Activated CD4-positive, alpha-beta T cell treated with anti-CD3 and anti-CD28 coated beads, Interleukin-2, amount 10 ng/mL, durations not matched to agents 24 days and 14 days (primary cell): ENCODE measurements at places on chromosomes 12 and 14. TPM values are rescaled to one million over a fixed set of nuclear protein-coding genes. Genes with fewer than 3 reads are reported as not detected.

BMAL2 gene
- 55.9 and 58.8 TPM in 2 replicates for total RNA-seq

CD163 gene
- total RNA-seq = not detected in 2 replicates

CEBPE gene
- 0.35 TPM in 1 of 2 replicates, not detected in the other for total RNA-seq

CCDC184 gene
- 0.38 and 0.44 TPM in 2 replicates for total RNA-seq

VPS33A gene
- 25.9 and 28.4 TPM in 2 replicates for total RNA-seq

NT5DC3 gene
- 12.3 and 14.9 TPM in 2 replicates for total RNA-seq

P2RX2 gene
- not detected in 2 replicates for total RNA-seq

LYZ gene
- not detected in 2 replicates for total RNA-seq

RGS6 gene
- total RNA-seq = 2.5 TPM in 2 replicates

ARHGAP5 gene
- 26.9 and 27.6 TPM in 2 replicates for total RNA-seq

ERBB3 gene
- total RNA-seq = 0.14 and 0.57 TPM in 2 replicates

TRPV4 gene
- not detected in 2 replicates for total RNA-seq

FBXO21 gene
- 28.0 and 28.1 TPM in 2 replicates for total RNA-seq

EMC9 gene
- 26.6 and 30.3 TPM in 2 replicates for total RNA-seq

KRT84 gene
- total RNA-seq = not detected in 2 replicates

PTCSC3 gene
- total RNA-seq = not detected in 2 replicates

PRH2 gene
- not detected in 2 replicates for total RNA-seq

MYBPC1 gene
- not detected in 2 replicates for total RNA-seq

RNASE1 gene
- not detected in 2 replicates for total RNA-seq

FBLN5 gene
- total RNA-seq = 0.68 and 1.3 TPM in 2 replicates

KRT77 gene
- not detected in 2 replicates for total RNA-seq

GALNT6 gene
- total RNA-seq = 10.7 and 12.8 TPM in 2 replicates

TMEM229B gene
- 2.4 and 2.7 TPM in 2 replicates for total RNA-seq

MANSC4 gene
- not detected in 2 replicates for total RNA-seq

LRRC43 gene
- total RNA-seq = 0.33 TPM in 1 of 2 replicates, not detected in the other

SOX5 gene
- 1.3 and 2.1 TPM in 2 replicates for total RNA-seq

KRT80 gene
- not detected in 2 replicates for total RNA-seq

DNAJC22 gene
- total RNA-seq = not detected in 2 replicates

EML5 gene
- total RNA-seq = 0.66 and 0.82 TPM in 2 replicates

HOXC13 gene
- total RNA-seq = not detected in 2 replicates

CCDC198 gene
- not detected in 2 replicates for total RNA-seq
